Skeletal muscle tissue (tissue), 5 donors: ENCODE measurements at places on chromosomes 1 and 21. TPM values are rescaled to one million over a fixed set of nuclear protein-coding genes. Genes with fewer than 3 reads are reported as not detected.

Gene PCSK9
- 3.1 TPM for total RNA-seq

Gene RPE65
- not detected for total RNA-seq

Gene LCE2B
- not detected for total RNA-seq

Gene FCRLA
- 1.0 TPM for total RNA-seq

Gene DNAJC8
- total RNA-seq: 27.1 TPM

Gene C1QB
- total RNA-seq: 18.3 TPM

Gene CELA2B
- total RNA-seq: 1.6 TPM

Gene ST6GALNAC3
- total RNA-seq: 3.7 TPM

Gene C1orf87
- total RNA-seq: not detected

Gene ERICH3
- total RNA-seq: not detected

Gene LINGO4
- under 0.01 TPM for total RNA-seq

Gene FNBP1L
- 25.1 TPM for total RNA-seq

Gene FNDC5
- 366 TPM for total RNA-seq

Gene GPR37L1
- under 0.01 TPM for total RNA-seq

Gene SLC1A7
- not detected for total RNA-seq

Gene TTC22
- total RNA-seq: not detected

Gene S100A2
- total RNA-seq: not detected

Gene ICOSLG
- 2.6 TPM for total RNA-seq

Gene LDLRAD1
- total RNA-seq: not detected

Gene GPR137B
- total RNA-seq: 8.9 TPM

Gene KRTAP19-1
- not detected for total RNA-seq

Gene FMO5
- total RNA-seq: 1.0 TPM
